ENCODE measurements at places on chromosomes 2 and 18. TPM values are rescaled to one million over a fixed set of nuclear protein-coding genes. Genes with fewer than 3 reads are reported as not detected.

Gene FECH
- total RNA-seq: 50.6 TPM

Gene HEATR5B
- total RNA-seq: 41.2 TPM

Gene GALNT3
- total RNA-seq: 1.0 TPM

Gene MAPRE3
- 3.7 TPM for total RNA-seq

Gene NGEF
- 2.6 TPM for total RNA-seq

Gene CTAGE1
- not detected for total RNA-seq

Gene CACNB4
- 7.8 TPM for total RNA-seq

Gene EPG5
- 31.8 TPM for total RNA-seq

Gene CRACDL
- total RNA-seq: 0.52 TPM

Gene PJVK
- 1.6 TPM for total RNA-seq

Gene COLEC11
- not detected for total RNA-seq

Gene ACADL
- total RNA-seq: 4.7 TPM

Gene RAB1A
- 58.5 TPM for total RNA-seq

Gene ITGB6
- total RNA-seq: 17.2 TPM

Gene MFSD2B
- total RNA-seq: 0.52 TPM
